ENCODE measurements at places on chromosomes 3 and 15.
A peak's percentile ranks its signal among the peaks of the same experiment; 100 is the strongest.

GRCh38 chr3:141429371-141430035 lies 57.3 kb upstream of the RASA2 start:
- DNase-seq = no peak

- DNase-seq = no peak
Measured at GRCh38 chr3:178310949-178311348, 225.3 kb upstream of the KCNMB2 start.

DNA sequence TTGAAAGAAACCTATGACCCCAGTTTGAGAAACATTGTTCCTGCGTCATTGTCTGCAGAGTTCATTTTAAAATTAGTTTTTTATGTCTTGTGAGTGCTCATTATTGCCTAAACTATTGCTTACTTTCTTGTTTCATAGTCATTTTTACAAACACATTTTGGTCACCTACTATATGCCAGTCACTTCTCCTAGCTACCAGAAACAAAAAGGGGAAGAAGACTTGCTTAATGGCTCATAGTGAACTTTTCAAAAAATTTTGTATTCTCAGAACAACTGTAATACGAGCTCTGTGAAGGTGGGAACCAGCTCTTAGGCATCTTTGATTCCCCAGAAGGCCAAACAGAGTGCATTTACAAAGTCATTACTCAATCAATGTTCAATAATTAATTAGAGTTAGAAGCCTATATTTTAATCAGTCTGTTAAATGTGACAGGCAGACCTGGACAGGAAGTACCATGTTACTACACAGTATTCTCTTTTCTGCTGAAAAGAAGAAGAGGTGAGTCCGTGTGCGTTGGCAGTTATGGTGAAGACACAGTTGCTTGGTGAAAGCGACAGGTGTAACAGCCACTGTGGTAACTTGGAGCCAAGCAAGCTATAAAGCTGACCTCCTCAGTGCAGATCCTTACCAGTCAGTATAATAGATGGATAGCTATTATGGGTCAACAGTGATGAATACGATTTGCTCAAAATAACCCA lies 46.6 kb downstream of the DPPA2 start:
- no peak for DNase-seq

DNA sequence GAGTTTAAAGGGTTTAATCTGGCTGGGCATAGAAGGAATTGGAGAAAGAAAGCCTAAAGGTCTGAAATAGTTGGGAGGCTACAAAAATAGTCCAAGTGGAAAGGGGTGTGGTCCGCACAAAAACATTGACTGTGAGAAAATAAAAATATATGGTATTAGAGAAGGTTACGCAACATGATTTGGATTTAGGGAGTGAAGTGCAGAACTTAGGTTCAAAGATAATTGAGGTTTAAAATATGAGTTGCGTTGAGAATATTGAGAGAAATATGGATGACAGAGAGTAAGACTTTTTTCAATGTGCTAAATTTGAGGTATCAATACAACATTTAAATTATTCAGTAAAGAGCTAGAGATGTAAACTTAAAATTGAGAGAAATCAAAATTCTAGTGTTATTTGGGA lies 15.4 kb upstream of the CMC1 start:
- no peak for DNase-seq

DNA sequence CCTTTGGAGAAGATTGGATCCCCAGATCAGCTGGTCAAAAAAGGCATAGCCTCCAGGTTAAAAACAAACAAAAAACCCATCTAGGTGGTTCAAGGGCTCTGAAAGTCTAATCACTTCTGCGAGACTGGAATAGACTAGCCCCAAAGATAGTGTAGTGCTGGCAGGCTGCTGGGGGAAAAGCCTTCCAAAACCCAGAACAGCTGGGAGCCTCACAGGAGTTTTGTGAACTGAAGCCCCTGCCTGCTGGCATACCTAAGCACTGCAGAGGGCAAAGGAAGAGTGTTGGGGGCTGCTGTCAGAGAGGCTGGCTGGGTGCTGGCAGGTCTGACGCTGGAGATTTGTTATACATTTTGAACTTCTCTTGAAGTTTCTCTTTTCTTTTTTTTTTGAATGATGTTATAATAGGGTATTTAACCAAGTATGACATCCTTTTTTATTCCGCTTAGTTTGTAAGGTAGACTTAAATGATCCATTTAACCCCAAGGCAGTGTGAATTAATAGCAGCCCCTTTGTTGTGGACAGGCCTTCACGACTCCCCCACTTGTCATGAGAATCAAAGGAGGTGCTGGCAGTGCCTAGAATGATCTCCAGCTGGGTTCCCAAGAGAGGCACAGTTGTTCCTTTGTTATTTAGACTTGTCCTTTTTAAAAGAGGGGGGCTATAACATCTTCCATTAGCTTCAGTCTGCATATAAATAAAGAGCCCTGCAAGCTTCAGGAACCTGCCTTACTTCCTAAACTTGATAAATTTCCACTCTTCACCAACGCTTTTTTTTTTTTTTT lies 53.9 kb downstream of the CRTC3 start:
- DNase-seq = peak; percentile 37

DNA sequence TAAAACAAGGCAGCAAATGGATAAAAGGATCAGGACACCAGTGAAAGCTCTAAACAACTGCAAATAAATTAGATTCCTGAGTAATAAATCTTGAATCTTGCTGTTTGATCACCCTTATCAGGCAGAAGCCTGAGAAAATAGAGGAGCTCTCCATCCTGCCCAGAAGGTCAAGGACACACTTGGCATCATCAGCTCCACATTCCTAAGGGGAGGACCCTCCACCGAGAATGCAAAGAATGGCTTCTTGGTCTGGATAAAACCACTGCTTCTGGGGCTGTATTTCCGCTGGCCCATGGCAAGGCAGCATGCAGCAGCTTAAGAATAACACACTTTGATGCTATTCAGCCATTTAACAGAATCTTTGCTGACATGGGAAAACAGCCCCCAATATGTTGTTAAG lies 108.9 kb upstream of the TSC22D2 start:
- DNase-seq = no peak

DNA sequence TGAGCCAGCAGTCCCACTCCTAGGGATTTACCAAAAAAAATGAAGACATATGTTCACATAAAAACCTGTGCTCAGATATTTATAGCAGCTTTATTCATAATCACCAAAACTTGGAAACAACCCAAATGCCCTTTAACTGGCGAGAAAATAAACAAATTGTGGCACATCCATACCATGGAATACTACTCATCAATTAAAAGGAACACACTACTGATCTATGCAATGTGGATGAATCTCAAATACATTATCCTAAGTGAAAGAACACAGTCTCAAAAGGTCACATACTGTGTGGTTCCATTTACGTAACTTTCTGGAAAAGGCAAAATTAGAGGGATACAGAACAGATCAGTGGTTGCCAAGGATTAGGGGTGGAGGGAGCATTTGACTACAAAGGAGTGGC lies 394.5 kb downstream of the SHQ1 start:
- DNase-seq = no peak

DNA sequence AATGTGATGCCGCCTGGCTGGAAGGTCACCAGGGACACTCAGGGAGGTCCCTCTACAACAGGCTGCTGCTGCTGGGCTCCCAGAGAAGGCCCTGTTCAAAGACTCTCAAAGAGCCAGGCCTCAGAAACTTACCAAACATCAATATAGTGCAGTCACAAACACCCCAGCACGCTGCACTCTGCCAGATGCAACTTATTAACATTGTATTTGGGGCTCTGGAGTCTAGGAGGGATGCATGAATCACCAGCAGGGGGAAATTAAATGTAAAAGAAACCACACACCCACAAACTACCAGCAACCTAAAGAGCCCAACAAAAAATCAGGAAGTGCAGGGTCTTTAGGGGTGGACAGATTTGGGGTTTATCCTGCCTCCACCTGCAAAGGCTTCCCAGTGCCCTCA lies 74.6 kb upstream of the SPATA12 start:
- no peak for DNase-seq

- DNase-seq = peak; percentile 87
Measured at GRCh38 chr3:124761250-124761796, 31.1 kb downstream of the UMPS start.

- no peak for DNase-seq
Measured at GRCh38 chr3:25043749-25044148, 384.3 kb upstream of the RARB start.

Data from right hindlimb (tissue), 1 donor.